Natural killer cell (primary cell): ENCODE measurements at places on chromosomes 4 and X.
A peak's percentile ranks its signal among the peaks of the same experiment; 100 is the strongest.

GRCh38 chr4:94525993-94526728 is 74.4 kb downstream of the PDLIM5 start:
- H3K27ac ChIP-seq: no peak overlapping the region
- no peak for DNase-seq
- H3K27me3 ChIP-seq: no peaks in the 10 kb centered on the region
- no peaks in the 10 kb centered on the region for H3K36me3 ChIP-seq

DNA sequence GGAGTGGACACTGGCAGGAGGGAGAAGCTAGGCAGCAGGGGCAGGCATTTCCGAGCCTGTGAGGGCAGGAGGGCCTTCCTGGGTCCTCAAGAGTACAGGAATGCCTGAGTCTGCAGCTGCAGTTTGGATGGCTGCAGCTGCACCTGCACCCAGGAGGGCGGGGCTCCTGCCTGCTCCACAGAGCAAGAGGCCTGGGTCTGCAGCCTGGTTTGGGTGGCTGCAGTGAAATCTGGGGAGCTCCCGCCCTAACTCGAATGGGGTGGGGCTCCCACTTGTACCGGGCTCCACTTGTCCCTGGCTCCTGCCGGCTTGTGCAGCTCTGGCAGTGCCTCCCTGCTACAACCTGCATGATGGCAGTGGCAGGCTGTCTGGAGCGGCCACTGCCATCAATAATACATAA is 436.0 kb downstream of the ARHGAP24 start:
- no peak for DNase-seq
- no peak overlapping the region for H3K27ac ChIP-seq
- H3K27me3 ChIP-seq: no peaks in the 10 kb centered on the region
- H3K4me3 ChIP-seq: no peak overlapping the region

DNA sequence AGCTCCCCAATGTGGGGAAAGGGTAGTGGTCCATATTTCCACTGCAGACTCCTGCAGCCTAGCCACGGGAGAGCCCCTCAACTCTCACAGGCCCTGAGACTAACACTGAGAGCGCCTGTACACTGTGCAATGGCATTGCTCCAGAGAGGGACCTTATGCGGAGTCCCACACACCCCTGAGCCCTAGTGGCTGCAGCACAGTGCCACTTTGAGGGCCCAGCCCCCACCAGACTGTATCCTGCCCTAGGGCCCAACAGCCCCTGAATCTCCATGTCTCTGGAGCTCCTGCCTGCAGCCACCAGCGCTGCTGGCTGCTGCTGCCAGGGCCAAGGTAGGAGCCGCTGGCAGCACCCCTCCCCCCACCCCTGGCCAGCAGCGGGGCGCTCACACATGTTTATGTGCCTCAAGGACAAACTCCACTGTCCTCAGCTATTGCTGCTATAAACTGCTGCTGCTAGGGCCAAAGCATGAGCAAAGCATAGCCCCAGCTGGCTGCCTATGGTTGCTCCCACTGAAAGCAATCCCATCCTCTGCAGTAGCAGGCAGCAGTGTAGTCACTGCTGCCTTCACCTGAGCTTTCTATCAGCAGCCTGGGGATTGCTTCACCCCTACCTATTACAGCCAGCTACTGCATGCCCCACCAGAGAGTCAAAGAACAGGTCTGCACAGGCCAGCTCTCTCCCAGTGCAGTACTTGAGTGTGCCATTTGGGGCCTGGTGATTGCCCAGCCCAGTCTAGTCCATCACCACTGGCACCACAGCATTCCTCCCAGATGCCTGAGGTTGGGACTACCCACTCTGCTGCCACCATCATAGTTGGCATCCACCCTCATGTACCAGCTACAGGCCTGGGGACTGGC is 24.3 kb downstream of the TMEM154 start:
- no peak overlapping the region for H3K4me3 ChIP-seq
- no peak for DNase-seq
- H3K27ac ChIP-seq: no peak overlapping the region
- H3K36me3 ChIP-seq: no peaks in the 10 kb centered on the region
- no peaks in the 10 kb centered on the region for H3K27me3 ChIP-seq

DNA sequence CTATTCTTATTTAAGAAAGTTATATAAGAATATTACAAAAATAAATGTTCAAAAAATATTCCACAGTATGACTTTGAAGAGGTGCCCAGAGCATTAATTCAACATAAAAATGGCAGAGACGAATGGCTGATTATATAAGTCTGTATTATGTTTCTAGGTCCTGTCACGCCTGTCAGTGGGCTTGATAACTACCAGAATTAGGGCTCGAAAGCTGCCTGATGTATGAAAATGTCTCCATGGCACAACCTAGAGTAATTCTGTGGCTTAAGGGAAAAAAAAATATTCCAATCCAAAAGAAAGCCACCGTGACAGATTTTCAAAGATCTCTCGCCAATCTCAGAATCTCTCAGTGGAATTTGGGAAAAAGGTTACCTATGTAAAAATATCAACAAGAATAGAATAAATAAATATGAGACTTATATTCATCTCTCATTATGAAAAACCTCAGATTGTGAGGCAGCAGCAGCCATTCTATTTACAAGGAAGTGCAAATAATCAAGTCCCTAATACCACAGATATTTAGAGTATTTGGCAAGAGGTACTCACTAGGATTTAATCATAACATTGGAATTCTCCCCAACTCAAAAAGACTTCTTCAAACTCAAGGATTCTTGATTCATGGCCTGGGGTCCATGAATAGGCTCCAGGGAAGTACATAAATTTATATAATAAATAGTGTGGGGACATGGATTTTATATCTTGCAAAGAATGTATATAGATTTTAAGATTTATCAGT is 489.1 kb upstream of the INTU start:
- DNase-seq: no peak
- no peaks in the 10 kb centered on the region for H3K36me3 ChIP-seq
- H3K4me3 ChIP-seq: no peak overlapping the region
- H3K4me1 ChIP-seq: no peaks in the 10 kb centered on the region

GRCh38 chr4:126991965-126992364 is 640.8 kb upstream of the INTU start:
- DNase-seq: no peak
- no peaks in the 10 kb centered on the region for H3K4me1 ChIP-seq

DNA sequence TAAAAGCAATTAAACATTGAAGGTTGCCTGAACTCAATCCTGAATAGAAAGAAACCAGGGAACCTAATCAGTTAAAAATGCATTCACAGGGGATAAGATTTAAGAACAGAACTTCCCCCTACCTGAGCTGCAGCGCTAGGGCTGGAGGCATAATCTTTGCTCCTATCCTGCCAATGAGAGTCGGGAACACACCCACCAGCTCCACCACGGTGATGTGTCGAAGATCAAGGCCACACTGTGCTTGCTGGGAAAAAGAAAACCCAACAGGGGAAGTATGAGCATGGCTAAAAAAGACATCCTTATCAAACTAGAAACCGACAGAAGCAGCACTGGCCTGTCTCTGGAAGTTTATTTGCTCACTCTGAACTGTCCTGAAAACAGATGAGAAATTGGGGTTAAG is 66.3 kb downstream of the SRPX start:
- H3K36me3 ChIP-seq: no peaks in the 10 kb centered on the region
- no peak for DNase-seq
- no peak overlapping the region for H3K4me3 ChIP-seq
- H3K4me1 ChIP-seq: no peaks in the 10 kb centered on the region
- no peaks in the 10 kb centered on the region for H3K27me3 ChIP-seq
- H3K27ac ChIP-seq: no peak overlapping the region

DNA sequence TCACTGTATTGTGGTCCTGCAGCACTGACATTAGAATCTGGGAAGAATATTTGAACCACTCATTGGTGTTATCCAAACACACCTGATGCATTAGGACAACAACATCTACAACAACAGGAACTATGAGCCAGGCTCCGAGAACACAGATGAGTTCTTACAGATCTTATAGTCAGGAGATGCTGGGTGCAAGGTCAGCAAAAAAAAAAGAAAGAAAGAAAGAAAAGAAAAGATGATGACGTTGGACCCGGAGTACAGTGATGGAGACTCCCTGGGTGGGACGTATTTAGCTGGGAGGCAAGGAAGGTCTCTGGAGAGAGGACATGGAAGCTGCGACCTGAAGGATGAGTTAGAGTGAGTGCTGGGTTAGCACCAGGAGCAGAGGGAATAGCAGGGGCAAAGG is 17.8 kb upstream of the MAN2B2 start:
- H3K27ac ChIP-seq: no peak overlapping the region
- no peak overlapping the region for H3K4me3 ChIP-seq
- no peaks in the 10 kb centered on the region for H3K36me3 ChIP-seq
- peaks cover 5% of the 10 kb centered on the region for H3K27me3 ChIP-seq
- DNase-seq: no peak
- no peaks in the 10 kb centered on the region for H3K4me1 ChIP-seq

DNA sequence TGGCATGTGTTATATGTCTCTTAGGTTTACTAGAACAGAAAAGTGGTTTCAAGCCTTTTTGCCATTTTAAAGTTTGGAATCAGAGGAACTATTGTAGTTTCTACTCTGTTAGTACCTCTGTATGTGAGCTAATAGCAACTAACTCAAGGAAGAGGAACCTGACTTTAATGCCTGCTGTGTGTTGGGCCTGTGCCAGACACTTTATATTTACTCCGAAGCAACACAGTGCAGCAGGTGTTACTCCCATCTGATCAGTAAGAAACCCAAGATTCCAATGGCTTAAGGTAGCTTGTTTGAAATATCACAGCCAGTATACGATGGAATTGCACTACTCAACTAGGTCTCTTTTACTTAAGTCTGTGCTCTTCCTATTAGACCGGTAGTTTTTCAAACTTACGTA is 79.2 kb downstream of the USP9X start:
- H3K36me3 ChIP-seq: peaks cover 6% of the 10 kb centered on the region
- no peaks in the 10 kb centered on the region for H3K27me3 ChIP-seq
- no peak overlapping the region for H3K27ac ChIP-seq
- no peaks in the 10 kb centered on the region for H3K4me1 ChIP-seq

DNA sequence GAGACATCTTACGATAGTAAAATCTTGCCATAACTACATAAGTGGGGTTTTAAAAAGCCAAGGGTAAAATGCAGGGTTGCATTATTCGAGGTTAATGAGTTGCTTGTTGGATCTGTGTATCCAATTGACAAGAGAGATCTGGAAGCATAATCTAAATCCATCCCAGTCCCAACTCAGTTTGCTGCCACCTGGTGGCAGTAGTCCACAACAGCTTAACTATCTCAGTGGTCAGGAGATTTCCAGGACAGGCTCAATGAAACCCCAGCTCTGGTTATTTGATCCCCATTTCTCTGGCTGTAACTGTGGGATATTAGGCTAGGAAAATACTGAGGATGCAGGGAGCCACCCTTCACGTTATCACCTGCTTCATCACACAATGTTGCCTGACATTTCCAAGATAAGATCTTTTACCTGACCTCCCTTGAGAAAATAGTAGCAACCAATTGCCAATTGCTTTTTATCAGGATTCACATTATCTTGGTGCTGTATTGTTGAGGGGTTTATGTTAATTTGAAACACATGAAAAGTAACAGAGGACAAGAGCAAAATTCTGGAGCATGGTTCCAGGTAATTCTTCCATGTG is 88.2 kb upstream of the TNIP3 start:
- no peak overlapping the region for H3K4me3 ChIP-seq
- peak; percentile 38 for DNase-seq
- no peak overlapping the region for H3K27ac ChIP-seq
- H3K27me3 ChIP-seq: no peaks in the 10 kb centered on the region

- H3K4me3 ChIP-seq: no peak overlapping the region
- H3K4me1 ChIP-seq: no peaks in the 10 kb centered on the region
- no peak overlapping the region for H3K27ac ChIP-seq
- peaks cover 8% of the 10 kb centered on the region for H3K36me3 ChIP-seq
- no peaks in the 10 kb centered on the region for H3K27me3 ChIP-seq
Observed at GRCh38 chrX:70488856-70489255, 44.2 kb downstream of the DLG3 start.

DNA sequence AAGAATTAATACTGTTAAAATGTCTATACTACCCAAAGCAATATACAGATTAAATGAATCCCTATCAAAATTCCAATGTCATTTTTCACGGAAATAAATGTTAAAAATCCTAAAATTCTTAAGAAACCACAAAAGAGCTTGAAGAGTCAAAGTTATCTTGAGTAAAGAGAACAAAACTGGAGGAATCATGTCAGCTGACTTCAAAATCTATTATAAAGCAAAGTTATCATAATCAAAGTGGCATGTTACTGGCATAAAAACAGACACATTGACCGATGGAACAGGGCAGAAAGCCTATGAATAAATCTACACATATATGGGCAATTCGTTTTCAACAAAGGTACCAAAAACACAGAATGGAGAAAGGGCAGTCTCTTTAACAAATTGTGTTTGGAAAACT is 579.0 kb downstream of the INPP4B start:
- DNase-seq: no peak
- H3K36me3 ChIP-seq: no peaks in the 10 kb centered on the region
- no peak overlapping the region for H3K4me3 ChIP-seq
- H3K4me1 ChIP-seq: no peaks in the 10 kb centered on the region
- H3K27ac ChIP-seq: no peak overlapping the region
- H3K27me3 ChIP-seq: no peaks in the 10 kb centered on the region

- DNase-seq: no peak
- H3K4me1 ChIP-seq: no peaks in the 10 kb centered on the region
- no peaks in the 10 kb centered on the region for H3K36me3 ChIP-seq
- H3K4me3 ChIP-seq: no peak overlapping the region
Observed at GRCh38 chr4:82629238-82630000, 67.6 kb upstream of the TMEM150C start.

DNA sequence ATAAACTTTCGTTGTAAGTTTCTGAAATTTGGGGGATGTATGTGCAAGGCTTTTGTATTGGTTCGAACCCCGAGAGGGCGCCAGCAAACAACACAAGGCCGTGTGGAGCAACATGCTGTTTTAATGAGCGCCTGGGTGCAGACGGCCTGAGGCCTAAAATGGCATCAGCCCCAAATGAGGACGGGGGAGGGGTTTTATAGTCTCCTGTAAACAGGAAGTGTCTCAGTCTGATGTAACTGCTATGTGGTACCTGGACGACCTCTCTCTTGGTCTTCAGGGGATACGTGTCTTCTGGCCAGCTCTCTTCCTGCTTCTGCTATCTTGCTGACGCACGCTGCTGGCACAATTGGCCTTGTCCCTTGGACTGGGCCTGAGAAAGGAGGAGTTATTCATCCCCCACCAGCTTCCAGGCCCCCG is 1348.0 kb downstream of the ADGRL3 start:
- H3K4me1 ChIP-seq: no peaks in the 10 kb centered on the region
- H3K27me3 ChIP-seq: no peaks in the 10 kb centered on the region
- H3K36me3 ChIP-seq: no peaks in the 10 kb centered on the region

GRCh38 chrX:154125391-154126040 is 18.5 kb upstream of the OPN1LW start:
- H3K4me3 ChIP-seq: no peak overlapping the region
- H3K27ac ChIP-seq: no peak overlapping the region
- H3K4me1 ChIP-seq: peaks cover 37% of the 10 kb centered on the region
- no peaks in the 10 kb centered on the region for H3K36me3 ChIP-seq

DNA sequence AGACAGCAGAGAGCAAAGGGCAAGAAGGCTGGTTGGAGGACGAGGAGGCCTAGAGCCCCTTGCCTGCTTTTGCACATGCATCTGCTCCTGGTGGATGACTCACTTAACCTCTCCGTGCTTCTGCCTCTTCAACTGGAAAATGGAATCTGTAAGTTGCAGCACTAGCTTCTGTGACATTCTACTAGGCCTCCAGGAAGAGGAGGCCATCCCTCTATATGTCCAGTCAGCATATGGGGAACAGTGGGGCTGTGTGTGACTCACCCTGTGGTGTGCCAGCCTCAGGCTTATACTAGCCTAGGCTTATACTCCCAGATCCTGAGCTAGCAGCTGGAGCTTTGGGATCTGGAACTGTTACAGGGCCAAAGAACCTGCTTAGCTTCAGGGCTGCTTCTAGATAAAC is 36.0 kb downstream of the RTL9 start:
- H3K4me3 ChIP-seq: no peak overlapping the region
- no peak overlapping the region for H3K27ac ChIP-seq
- H3K27me3 ChIP-seq: no peaks in the 10 kb centered on the region
- no peaks in the 10 kb centered on the region for H3K36me3 ChIP-seq
